ENCODE measurements at places on chromosomes 6 and 20.

DNA sequence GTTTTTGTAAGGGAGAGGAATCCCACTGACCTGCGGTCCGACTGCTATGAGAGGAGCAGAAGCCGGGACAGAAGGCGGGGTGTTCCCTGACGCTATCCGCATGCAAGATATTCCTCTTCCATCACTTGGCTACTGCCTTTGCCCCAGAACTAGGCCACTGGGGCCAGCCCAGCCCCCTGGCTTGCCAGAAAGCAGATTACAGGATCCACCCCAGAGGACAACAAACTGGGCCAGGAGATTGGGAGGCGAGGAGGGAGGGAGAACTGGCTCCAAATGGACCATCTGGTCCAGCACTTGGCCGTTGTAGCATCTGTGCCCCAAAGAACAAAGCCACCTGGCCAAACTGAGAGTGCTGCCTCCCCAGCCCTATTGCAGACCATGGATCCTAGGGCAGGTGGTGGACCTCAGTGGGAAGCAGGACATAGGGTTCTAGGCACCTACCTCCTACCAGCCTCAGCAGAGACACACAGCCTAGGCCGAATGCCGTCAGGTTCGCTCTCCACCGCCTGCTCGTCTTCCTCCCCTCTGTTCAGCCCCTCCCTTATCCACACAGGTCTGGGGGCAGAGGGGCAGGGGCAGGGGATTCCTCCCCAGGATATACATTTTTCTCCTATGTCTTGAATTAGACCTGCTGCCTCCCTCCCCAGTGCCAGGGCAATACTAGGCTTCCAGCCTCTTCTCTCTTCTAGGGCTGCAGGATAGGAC lies 4.0 kb downstream of the MDGA1 start:
- DNase-seq = no peak

DNA sequence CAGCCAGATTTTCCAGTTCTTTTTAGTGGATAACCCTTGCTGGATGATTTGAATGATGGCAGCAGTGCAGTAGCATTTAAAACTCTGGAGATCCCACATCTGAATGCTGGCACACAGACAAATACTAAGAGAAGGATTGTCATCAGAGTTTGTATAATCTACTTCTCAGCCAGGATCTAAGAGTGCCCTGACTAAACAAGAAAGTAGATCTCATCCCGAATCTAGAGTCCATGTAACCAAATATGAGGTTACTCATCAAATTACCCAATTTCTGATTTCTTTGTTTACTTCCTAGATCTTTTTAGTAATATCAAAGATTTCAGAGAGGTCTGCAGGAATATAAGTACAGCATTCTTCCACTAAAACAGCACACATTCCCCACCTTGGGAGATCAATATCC lies 7.8 kb downstream of the TMC2 start:
- DNase-seq = no peak

- DNase-seq = no peak
Measured at GRCh38 chr6:147508042-147508865, at the start of gene SAMD5. SAMD5 (plus strand) TSS chr6:147508690; CDS start chr6:147508929, 239 bp downstream.

- no peak for DNase-seq
Measured at GRCh38 chr6:111757342-111757741, 115.9 kb downstream of the FYN start.

DNA sequence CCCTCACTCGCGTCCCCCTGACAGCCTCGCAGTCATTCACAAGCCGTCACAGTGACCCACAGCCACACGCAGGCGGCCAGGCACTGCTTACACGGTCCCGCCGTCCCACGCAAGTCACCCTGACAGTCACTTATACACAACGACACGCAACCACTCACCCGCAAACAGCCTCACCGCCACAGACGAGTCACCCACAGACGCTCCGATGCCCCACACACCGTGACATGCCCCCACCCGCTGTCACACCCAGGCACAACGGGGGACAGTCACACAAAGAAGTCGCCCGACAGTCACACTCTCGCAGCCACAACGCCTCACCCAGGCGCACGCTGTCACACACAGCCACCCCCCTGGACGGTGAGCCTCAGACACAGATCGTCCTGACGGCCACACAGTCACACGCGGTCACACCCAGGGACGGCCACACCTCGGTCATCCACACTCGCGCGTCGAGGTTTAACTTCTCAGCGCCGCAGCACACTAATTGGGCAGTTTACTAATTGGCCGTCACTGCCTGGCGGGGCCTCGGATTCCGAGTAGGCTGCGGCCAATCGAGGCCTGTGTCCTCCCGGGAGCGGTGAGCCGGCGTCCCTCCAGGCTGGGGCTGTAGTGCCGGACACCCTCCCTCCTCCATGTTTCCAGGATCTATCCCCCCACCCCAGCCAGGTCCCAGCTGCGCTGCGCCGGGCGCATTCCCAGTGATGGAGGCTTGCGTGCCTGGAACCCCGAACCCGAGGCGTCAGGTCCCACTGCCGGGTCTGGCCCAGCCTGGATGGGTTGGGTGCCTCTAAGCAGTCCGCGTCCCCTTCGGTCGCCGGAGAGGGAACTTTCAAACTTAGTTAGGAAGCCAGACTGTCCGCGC lies 790 bp downstream of the TOX2 start:
- no peak for DNase-seq
